Activated T-cell treated with anti-CD3 and anti-CD28 coated beads, Interleukin-2, amount 50 U/mL, for 1 hour (primary cell): ENCODE measurements at places on chromosomes 11 and 22.

DNA sequence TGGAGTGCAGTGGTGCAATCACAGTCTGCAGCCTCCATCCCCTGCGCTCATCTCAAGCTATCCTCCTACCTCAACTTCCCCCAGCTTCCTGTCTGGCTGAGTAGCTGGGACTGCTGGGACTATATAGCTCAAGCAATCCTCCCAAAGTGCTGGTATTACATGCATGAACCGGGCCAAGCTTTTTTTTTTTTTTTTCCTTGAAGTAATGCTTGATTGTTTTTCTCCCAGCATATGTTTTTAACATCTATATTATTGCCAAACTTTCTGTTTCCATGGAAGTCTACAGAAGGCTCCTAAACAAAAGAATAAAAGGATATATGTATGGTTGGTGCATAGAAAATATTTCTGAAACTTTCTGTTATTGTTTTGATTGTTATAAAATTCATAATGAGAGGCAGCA lies 853.6 kb downstream of the KCNA4 start:
- no peak for DNase-seq

GRCh38 chr11:5123802-5124521 lies 14.2 kb downstream of the OR52A5 start:
- peak; percentile 38 for DNase-seq

DNA sequence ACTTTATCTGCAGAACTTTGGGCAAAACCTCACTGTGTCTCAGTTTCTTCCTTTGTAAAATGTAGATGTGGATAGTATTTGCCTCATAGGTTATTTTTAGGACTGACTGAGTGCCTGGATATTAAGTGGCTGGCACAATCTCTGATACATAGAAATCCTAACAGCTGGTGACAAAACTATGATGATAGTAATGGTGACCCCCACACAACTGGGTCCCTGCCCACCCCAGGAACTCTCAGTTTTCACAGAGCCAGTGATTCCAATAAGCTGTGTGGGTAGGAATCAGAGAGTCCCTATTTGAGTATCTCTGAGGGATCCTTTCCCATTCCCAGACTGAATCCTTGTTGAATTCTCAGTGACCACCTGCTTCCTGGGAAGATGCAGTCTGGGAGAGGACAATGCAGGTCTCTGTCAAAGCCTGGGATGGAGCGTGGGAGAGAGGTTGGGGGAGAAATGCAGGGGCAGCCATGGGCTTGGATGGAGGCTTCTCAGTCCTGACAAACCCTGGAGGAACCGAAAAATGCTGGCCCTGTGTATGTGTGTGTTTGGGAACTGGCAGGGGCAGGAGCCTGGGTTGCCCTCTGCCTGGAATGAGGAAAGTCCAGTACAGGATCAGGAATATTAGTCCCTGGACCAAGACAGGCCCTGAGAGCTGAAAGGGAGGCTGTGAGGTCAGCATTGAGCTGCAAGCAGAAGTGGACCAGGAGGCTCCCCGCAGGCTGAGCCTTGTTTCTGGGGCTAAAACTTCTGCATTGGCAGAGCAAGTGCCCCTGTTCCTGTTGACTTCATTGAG lies 6.1 kb upstream of the P2RY6 start:
- no peak for DNase-seq

DNA sequence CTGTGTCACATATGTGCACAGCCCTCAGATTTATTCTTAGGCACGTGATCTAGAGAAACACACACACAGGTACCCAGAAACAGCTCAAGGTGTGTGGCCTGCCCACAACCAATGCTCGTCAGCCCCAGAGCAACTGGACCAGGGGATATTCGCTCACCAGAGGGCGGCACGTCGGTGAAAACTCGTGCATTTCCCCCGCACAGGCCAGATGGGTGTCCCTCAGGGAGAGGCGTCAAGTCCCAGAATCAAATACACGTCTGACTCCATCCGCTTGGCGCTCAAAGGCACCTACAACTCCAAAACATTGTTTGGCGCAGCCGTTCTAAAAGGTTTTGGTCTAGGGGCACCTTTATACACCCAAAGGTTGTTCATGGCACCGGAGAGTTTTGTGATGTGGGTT lies 429.0 kb downstream of the BRD1 start:
- no peak for DNase-seq

GRCh38 chr11:16028419-16028818 lies 327.9 kb downstream of the SOX6 start:
- no peak for DNase-seq

GRCh38 chr11:79150966-79151365 lies 289.9 kb downstream of the TENM4 start:
- DNase-seq = no peak

DNA sequence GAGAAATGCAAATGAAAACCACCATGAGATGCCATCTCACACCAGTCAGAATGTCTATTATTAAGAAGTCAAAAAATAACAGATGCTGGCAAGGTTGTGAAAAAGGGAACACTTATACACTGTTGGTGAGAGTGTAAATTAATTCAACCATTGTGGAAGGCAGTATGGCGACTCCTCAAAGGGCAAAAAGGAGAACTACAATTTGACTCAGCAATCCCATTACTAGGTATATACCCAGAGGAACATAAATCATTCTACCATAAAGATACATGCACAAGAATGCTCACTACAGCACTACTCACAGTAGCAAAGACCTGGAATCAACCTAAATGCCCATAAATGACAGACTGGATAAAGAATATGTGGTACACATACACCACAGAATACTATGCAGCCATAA lies 161.1 kb upstream of the PDGFD start:
- no peak for DNase-seq

DNA sequence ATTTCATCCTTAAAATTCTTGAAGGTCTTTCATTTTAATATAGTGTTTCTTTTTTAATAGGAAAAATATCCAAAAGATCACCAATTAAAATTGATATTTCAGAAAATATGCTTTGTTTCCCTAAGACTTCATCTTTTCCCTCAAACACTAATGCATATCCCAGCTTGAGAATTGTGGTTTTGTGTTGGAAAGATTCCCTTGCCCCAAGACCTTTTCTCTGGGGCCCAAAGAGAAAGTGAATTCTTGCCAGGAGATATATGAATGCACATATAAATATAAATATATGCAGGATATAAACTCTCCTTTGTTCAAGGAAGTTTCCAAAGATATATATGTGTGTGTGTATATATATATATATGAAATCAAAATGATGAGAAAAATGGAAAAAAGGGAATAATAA lies 241.2 kb downstream of the FAM76B start:
- DNase-seq = no peak

DNA sequence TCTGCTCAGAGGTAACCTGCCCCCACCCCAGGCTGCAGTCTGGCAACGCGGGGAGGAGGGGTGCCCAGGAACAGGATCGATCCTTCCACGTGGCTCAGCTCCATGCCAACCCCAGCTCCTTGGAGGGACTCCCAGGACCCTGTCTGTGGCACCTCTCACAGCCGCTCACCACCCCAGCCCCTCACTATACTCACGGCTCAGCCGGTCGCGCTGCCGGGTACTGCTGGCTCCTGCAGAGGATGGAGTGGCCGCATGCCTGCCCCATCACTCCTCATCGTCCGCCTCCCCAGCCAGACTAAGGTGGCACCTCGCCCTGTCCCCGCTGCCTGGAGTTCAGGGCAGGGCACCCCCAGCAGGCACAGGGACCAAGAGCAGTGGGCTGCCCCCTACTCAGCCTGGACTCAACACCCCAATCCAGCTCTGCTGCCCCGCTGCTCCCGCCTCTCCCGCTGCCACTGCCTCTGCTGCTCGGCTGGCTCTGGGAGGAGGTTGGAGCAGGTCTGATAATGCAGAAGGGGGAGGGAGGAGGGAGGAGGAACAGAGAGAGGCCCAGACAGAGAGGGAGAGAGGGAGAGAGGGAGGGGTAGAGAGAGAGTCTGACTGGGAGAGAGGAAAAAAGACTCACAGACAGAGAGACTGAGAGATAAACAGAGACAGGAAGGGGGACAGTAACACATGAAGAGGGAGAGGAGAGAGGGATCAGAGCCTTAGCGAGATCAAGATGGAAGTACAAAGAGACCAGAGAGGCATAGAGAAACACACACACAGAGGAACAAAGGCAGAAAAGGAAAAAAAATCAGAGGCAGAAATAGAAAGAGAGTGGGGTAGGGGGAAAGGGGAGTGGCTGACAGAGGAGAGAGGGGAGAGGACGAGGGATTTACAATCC lies at the start of gene PDE2A:
Gene PDE2A, minus strand, starts transcription at position 480 of the 886 bp plus-strand sequence. Its CDS starts 215 bp downstream, at position 265.
- DNase-seq = no peak

DNA sequence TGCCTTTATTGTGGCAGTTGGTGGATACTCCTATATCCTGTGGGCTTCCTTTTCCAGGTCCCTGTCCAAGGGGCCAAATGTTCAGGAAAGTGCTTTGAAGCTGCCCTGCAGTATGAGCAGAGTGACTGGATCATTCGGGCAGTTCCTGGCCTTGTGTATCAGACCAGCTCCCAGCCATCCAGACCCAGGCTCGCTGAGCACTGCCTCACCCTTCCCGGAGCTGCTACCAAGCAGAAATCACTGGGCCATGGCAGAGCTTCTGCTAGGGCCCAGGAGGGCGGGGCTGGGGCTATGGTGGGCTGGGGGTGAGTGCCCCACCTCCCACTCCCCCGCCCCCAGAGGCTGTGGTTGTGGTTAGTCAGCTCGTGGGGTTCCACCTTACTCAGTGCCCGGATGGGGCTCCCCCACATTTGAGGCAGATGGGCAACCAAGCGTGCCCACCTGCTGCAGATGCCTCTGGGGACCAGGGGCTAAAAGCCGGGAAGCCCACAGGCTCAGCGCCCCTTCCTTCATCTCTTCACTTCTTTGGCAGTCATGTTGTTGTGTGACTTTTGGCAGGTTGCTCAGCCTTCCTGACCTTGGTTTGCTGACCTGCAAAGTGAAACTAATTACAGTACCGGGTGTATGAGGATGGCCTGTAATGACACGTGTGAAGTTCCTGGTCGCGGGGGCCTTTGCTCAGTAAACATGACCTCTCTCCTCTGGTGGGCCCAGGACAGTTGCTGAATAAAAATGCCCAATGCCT lies 2.1 kb upstream of the LRRC32 start:
- peak; percentile 35 for DNase-seq

GRCh38 chr11:76621868-76622267 lies 48.7 kb downstream of the LRRC32 start:
- DNase-seq = no peak

GRCh38 chr11:94303966-94304958 lies at the start of gene IZUMO1R:
TSS of gene IZUMO1R (plus strand) at chr11:94304580. CDS start at chr11:94305637, 1,057 bp downstream.
- no peak for DNase-seq

DNA sequence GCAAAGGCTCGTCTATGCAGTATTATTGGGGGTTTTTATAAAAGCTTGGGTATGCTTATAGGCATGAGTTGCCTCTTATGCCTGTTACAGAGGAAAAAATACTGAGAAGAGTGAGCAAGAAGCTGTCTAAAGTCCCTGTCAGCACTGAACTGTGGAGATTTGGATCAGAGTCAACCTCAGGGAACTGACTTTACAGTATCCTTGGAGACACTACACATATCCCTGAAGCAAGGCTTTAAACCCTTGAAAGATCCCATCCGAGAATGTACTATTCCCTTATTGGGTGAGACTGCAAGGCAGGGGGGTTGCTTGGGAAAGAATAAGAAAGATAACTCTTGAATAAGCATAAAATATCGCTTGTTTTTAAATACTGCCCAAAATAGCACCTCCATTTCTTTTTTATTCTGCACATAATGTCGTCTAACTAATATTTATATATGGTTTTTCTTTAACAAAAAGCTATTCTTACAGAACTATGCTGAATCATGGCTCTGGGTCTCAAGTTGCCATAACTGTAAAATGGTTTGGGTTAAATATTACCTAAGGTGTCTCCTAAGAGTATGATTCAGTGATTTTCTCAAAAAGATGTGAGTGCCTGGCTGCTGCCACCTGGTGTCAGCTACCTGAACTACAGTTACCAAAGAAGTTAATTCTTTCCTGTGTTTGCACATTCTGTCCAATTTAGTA lies 1062.8 kb downstream of the DLG2 start:
- no peak for DNase-seq

GRCh38 chr11:129237880-129238638 lies 45.9 kb upstream of the ARHGAP32 start:
- no peak for DNase-seq

- peak; percentile 33 for DNase-seq
Observed at GRCh38 chr11:102293873-102294601, 23.2 kb upstream of the BIRC3 start.

- DNase-seq = no peak
Observed at GRCh38 chr11:76662656-76663485, 7.7 kb downstream of the LRRC32 start.

- DNase-seq = no peak
Observed at GRCh38 chr22:22704156-22704946, 59.9 kb downstream of the GGTLC2 start.

DNA sequence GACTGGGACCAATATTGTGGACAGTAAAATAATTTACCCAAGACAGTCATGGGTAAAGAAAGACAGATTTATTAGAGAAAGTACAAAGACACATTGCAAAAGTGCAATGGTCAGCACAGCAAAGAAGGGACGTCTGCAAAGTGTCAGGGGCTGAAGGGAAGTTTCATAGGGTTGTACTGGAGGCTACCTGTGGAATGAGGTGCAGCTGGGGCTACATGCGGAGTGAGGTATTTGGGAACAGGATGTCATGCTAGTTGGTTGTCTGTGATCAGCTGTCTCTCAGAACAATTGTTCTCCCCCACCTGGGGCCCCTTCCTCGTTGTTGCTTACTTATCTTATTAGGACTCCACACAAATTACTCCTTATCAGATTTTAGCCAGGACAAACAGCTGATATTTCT lies 11.4 kb upstream of the APOL3 start:
- DNase-seq = no peak

- DNase-seq = no peak
Observed at GRCh38 chr11:95780544-95780943, 9.0 kb downstream of the FAM76B start.

DNA sequence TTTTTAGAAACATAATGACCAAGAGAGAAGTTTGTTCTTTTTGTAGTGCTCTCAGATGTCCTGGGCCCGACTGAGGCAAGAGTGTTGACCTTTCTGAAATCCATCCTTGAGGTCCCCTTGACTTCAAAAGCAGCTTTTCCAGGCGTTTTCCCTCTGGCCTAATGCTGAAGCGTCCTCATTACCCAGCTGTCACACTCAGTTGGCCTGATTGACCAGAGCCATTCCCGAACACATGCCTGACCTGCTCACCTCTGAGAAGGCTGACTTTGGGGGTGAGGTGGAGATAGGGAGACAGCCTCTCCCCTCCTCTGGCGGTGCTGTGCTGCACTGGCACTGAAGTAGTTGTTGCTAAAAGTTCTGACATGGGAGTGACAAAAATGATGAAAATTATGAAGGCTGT lies 66.9 kb downstream of the ALX4 start:
- no peak for DNase-seq

DNA sequence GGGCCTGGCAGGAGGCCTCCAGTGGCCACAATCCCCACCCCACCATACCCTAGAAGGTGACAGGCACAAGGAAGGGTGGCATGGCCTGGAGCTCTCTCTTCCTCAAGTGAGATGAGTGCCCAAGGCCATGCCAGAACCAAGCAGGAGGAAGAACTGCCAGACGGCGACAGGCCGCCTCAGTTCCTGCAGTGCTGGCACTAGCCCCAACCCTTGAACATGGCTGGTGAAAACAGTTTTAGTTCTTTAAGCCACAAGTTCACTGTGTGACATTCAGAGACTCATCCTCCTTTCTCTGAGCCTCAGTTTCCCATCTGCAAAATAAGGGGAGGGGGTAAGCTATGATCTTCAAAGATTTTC lies 9.8 kb downstream of the CHRDL2 start:
- DNase-seq = no peak
